Stimulated activated CD4-positive, alpha-beta T cell treated with anti-CD3 and anti-CD28 coated beads, Interleukin-12 subunit alpha, Interleukin-12 subunit beta, amount 100 ng/mL, for 24 hours (primary cell): ENCODE measurements at places on chromosomes 3 and 15.

DNA sequence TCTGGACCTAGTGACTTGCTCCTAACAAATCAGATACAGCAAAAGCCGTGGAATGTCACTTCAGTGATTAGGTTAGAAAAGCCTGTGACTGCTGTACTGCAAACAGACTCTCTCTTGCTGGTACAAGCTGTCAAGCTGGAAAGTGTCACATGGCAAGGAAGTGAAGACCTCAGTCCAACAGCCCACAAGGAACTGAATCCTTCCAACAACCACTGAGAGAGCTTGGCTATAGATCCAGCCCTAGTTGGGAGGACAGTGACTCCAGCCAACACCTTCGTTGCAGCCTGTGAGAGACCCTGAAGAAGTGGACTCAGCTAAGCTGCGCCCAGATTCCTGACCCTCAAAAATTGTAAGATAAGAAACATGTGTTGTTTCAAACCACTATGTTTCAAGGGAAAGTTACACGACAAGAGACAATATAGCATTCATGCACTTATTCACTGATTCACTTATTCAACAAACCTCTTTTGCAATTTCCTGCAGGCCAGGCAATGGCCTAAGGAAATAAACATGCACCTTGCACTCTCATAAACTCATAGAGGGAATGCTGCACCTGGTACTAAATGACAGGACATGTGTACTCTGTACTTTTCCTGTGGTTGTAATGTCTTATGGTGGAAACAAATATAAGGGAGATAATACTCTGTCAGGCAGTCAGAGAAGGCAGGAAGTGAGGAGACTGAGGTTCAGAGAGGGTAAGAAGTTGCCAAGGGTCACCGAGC lies 142.9 kb downstream of the CADPS start:
- no peak for DNase-seq

DNA sequence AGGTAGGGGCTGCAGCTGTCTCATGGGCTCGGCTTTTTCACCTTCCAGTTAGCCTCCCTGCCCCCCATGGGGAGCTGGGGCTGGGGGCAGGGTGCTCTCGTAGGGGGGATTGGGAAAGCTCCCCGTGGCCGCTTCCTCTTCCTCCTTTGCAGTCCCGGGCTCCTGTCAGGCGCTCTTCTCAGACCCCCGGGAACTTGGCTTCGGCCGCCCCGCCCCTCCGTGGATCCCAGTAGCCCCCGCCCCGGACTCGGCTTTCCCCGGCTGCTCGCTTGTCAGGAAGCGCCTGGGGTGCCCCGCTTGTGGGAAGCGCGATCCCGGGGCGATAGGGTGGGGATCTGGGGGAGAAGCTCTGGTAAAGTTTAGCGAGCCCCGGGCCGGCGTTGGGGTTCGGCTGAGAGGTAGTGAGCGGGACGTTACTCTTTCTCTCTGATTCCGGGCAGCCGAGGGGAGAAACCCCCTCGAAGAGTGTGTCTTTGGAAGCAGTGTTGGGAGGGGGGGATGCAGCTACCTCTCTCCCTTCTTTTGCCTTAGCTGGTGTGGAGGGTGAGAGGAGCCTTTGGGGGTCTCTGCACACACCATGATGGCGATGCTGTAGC lies 611 bp downstream of the PIAS1 start:
- peak; percentile 31 for DNase-seq

DNA sequence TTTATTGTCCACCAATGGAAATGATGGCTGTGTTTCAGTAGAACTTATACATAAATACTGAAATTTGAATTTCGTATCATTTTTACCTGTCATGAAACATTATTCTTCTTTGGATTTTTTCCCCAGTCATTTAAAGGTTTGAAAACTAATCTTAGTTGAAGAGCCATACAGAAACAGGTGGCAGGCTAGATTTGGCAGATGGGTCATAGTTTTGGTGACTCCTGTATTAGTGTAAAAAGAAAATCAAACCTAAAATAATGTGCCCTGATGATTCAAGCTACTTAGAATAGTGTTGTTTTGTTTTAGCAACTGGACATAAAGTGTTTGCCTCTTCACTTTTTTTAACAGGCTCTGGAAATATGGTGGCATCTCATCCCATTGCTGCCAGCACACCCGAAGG lies 68.9 kb downstream of the SIDT1 start:
- no peak for DNase-seq

GRCh38 chr3:83523470-83524073 lies 1435.2 kb upstream of the CADM2 start:
- DNase-seq: no peak

GRCh38 chr3:185009650-185010049 lies 143.2 kb downstream of the C3orf70 start:
- DNase-seq: no peak
